AG04450 (cell line): ENCODE measurements at places on chromosomes 7 and 10. TPM values are rescaled to one million over a fixed set of nuclear protein-coding genes. Genes with fewer than 3 reads are reported as not detected.

The TAS2R4 gene
- polyA plus RNA-seq, result 0.26 and 0.36 TPM in 2 replicates

The TAX1BP1 gene
- 91.1 and 116 TPM in 2 replicates for polyA plus RNA-seq

The HYAL4 gene
- polyA plus RNA-seq, result not detected in 2 replicates

The FXYD4 gene
- polyA plus RNA-seq, result not detected in 2 replicates

The TMEM196 gene
- not detected in 2 replicates for polyA plus RNA-seq

The VIPR2 gene
- polyA plus RNA-seq, result not detected in 2 replicates

The SEMA3E gene
- polyA plus RNA-seq, result 0.02 and 0.06 TPM in 2 replicates

The NUTM2B gene
- polyA plus RNA-seq, result 0.11 TPM in 1 of 2 replicates, not detected in the other

The HKDC1 gene
- polyA plus RNA-seq, result 0.47 and 0.83 TPM in 2 replicates

The PARD3 gene
- 34.4 and 43.1 TPM in 2 replicates for polyA plus RNA-seq

The CHN2 gene
- not detected in 2 replicates for polyA plus RNA-seq

The DUS4L gene
- polyA plus RNA-seq, result 4.8 and 6.0 TPM in 2 replicates

- DNase-seq, result no peak
Observed at GRCh38 chr10:104092749-104093148, 7.1 kb upstream of the COL17A1 start.

GRCh38 chr10:7173948-7174347 lies 236.9 kb downstream of the SFMBT2 start:
- DNase-seq, result no peak

DNA sequence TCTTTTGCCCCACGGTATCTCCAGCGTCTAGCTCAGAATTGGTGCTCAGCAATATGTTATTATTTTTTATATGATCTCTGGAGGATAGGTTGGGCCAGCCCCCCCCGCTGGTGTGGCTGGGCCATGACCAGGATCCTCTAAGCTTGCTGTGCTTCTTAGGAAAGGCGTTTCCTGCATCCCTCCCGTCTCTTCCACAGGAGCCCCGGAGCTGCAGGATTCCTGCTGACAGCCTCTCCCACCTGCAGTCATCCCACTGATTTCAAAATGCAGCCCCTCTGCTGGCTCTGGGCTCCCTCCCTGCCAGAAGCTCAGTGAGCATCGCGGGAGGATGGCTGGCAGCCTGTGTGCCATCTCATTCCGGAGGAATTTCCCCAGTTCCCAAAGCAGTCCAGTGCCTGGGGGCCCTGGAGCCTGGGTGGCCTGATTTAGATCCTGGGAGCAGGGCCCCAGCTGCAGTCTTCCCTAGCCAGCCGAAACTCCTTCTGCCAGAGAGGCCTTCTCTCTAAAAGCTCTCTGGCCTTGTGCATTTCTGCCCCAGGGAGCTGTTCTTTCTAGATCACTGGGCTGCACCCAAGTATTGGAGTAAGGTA lies 21.8 kb upstream of the GOLGA7B start:
- no peak for DNase-seq

DNA sequence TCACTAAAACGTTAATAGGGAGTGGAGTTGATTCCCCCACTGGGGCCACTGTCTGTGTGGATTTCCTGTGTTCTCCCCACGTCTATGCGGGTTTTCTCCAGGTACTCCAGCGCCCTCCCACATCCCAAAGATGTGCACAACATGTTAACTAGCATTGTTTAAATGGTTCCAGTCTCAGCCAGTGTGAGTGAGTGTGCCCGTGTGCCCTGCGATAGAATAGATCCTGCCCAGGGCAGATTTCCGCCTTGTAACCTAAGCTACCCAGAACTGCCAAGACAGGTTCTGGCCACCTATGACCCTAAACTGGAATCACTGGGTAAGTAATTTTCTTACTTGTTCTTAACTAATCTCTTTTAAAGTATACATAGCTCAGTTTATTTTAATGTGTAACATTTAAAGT lies 58.5 kb downstream of the CCDC6 start:
- DNase-seq, result no peak

DNA sequence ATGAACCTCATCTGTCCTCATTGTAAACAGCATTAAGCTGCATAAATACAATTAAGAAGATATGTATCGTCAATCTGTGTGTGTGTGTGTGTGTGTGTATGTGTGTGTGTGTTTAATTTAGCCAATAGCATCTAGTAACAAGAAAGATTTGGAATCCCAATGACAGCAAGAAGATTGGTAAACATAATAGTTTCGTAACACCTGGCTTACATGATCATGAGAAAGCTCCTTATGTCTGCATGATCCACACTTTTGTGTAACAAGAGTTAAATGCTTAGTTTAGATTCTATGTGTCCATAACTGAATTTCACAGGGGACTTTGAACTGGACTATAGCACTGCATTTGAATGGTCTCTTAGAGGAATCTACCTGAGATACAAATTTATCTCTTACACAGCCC lies 191.0 kb upstream of the BET1 start:
- no peak for DNase-seq

GRCh38 chr10:49518982-49519578 lies 19.8 kb downstream of the ERCC6 start:
- no peak for DNase-seq

DNA sequence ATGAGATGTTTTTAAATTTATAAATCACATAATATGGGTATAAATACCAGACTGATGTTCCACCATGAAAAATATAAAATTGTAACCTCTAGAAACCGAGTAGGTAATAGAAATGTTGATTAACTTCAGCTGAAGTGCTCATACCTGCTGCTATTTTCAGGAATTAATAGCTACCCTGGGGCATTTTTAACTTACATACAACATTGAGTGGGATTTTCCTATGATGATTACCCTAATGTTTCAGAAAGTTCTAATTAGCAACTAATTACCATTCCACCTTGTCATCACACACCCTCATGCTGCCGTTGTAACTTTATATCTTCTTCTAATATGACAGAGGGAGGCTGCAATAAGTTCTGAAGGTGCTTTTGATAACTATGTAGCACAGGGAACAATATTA lies 53.5 kb upstream of the ARHGAP12 start:
- no peak for DNase-seq

DNA sequence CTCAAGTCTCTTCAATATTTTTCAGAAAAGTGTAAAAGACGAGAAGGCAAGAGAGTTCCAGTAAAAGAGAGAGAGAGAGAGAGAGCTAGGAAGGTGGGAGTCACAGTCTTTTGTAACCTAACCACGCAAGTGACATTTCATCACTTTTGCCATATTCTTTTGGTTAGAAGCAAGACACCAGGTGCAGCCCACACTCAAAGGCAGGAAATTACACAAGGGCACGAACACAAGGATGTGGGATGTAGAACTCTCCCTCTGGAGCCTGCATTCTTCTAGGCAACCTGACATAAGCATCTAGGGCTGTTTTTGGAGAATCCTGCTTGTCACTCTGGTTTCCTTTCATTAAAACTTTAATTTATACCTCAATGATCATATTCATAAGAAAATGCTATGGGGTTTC lies 1213.1 kb downstream of the DNAJB9 start:
- DNase-seq, result no peak

DNA sequence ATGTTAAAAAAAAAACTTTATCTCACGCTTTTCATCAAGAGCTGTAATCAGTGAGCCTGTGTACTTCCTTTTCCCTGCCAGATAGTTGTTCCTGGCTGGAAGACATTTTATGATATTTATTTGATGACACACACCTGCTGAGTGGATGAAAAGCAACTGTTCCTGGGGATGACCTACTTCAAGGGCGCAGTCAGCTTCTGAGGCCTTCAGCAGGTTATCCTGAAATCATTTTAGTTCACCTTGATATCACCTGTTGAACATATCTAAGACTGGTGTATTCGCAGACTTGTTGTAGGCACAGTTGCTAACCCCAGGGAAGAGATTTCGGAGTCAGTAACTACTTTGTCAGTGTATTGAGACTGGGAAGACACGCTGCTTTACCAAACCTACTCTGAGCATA lies 234.5 kb upstream of the TCF7L2 start:
- no peak for DNase-seq

DNA sequence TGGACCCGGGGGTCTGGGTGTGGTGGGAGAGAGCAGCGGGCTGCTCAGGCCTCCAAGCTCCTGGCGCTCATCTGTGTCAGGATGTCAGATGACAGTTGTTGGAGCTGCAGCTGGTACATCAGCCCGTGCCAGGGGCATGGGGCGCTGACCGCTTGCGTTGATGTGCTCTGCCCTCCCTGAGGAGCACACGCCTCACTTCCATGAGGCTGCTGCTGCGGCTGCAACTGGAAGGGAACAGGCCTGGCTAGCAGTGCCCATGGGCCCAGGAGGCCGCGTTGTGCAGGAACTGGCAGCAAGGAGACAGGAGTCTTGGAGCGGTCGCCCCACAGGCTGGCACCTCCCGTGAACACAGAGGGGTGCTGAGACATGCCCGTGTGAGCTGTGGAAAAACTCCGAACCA lies 361.3 kb upstream of the MKI67 start:
- no peak for DNase-seq

- DNase-seq, result no peak
Observed at GRCh38 chr7:37410305-37411229, 38.1 kb downstream of the ELMO1 start.

GRCh38 chr7:130356876-130357611 lies 12.4 kb downstream of the CPA5 start:
- DNase-seq, result peak; percentile 79

- DNase-seq, result no peak
Observed at GRCh38 chr10:131897297-131897899, 3.4 kb upstream of the PPP2R2D start.

DNA sequence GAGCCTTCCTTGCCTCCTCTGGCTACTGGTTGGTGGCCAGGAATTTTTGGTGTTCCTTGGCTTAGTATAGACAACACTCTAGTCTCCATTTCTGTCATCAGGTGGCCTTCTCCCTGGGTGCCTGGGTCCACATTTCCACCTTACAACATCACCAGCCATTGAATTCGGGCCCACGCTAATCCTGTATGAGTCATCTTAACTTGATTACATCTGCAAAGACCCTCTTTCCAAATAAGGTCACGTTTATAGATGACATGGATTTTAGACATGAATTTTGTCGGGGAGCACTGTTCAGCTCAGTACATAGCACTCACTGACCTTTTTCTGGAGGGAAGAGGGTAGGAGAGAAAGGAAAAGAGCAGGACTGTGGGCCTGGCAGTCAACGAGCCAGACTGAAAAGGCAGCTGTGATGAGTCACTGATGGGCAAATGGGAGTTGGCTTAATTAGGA lies 39.4 kb downstream of the MMRN2 start:
- DNase-seq, result peak; percentile 24

GRCh38 chr10:44714451-44714850 lies 196.7 kb upstream of the TMEM72 start:
- DNase-seq, result no peak

DNA sequence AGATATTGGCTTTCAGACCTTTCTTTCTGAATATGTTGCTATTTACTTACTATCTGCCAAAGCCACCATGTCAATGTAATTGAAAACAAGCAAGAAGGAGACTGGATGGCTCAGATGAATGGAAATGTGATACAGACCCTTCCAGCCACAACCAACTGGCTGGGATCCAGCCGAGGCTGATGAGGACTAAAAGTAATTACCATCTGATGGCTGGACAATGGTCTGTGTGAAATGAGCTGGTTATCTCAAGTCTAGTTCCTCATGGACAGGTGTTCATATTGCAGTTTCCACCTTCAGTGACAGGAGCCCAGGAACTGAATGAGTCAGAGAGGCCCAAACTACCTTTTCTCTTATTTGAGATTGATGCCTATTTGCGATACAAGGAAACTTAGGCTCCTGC lies 267.5 kb downstream of the GATA3 start:
- DNase-seq, result no peak

- DNase-seq, result no peak
Observed at GRCh38 chr10:17282311-17282710, 54.3 kb downstream of the VIM start.

DNA sequence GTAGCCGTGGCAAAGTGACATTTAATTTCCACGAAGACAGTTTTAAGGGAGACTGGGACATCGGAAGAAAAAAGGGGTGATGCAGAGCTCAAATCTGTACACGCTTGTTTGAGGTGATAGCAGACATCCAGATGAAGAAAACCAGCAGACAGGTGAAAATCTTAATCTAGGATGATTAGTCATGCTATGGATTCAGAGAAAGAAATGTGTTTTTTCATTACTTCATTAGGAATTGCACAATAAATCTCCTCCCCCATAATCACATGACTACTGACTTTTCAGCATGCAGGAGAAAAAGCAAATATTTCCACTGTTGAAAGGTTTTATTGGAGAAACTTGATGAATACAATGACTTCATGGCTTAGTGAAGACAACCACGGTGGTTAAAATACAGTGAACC lies 2.5 kb downstream of the NUDT5 start:
- no peak for DNase-seq

DNA sequence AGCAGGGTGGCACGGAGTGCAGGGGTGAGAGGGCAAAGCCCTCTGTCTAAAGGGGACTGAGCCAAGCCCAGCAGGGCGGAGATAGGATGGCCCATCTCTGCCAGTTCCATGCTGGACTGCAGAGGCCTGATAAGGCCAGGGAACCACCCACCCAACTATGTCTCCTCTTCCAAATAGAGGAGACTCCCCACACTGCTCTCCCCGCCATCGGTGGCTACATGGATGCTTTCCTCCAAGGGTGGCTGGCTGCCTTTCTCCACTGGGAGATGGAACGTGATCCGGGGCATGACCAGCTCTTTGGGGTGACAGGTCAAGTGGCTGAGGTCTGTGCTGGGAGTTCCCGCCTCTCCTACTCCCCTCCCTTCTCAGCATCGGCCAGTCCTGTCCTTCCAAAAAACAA lies 58.1 kb upstream of the MXI1 start:
- no peak for DNase-seq

- DNase-seq, result no peak
Observed at GRCh38 chr7:75965617-75966016, 28.8 kb downstream of the TMEM120A start.

DNA sequence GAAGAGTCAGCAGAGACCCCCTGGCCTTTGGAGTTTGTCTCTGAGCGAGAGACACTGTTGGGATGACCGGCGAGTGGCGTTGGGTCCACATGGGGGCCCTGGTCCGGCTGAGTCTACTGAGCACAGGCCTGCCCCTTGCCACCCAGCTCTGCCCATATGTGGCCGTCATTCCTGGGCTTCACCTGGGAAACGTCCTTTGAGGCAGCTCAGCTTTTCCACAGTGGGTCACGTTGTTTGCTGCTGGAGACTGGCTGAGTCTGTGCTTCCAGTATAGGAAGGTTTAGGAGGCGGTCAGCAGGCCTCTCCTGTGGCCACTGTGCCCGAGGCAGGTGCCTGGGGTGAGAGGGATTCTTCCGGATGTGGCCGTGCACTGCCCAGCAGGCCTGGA lies 17.1 kb downstream of the ADAM8 start:
- DNase-seq, result no peak

DNA sequence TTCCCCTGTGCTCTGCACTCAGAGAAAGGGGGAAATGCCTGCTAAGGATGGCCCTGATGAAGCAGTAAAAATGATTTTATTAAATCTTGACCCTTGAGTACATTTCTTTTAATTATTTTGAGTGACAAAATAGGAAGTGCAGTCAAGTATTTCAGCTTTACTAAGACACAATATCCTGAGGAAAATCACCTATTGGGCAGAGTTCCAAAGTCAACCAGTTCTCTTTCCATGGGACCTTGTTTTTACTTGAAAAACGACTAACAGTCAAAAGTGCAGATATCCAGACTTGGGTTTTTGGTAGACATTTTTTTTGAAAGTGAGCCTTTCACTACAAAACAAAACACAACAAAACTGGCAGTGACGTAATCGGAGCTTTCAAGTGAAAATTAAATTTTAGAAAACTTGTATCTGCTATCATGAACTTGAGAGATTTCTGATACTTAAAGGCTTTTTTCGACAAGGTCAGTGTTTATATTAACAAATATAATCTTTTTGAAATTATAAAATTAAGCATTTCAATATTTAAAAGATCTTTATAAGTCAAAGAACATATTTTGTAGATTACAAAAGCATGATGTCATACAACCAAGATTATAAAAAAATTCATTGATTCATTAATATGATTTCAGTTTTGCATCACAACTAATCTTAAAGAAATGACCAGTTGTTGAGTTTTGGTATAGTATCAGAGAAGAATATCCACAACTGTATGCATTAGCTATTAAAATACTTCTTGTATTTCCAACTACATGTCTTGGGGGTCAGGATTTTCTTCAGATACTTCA lies 513.8 kb upstream of the AKR1E2 start:
- DNase-seq, result no peak
